Fibroblast of villous mesenchyme (primary cell): ENCODE measurements at places on chromosomes 13 and 19. TPM values are rescaled to one million over a fixed set of nuclear protein-coding genes. Genes with fewer than 3 reads are reported as not detected.

DNA sequence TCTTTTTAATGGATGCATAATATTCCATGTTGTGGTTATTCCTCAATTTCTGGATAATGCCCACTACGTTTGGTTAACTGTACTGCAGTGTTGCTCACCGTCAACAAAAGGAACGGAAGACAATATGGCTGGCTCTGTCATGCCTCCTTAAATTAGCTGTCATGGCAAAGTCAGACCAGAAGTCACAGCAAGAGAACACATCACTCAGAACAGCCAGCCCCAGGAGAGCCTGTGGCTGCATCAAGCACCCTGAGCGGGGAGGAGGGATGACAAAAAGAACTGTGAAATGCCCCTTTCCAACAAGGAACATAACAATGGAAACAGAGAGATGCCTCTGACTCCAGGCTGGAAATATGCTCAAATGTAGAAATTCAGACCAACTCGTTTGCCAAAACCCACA is 366.0 kb upstream of the ZNF507 start:
- DNase-seq, result no peak

DNA sequence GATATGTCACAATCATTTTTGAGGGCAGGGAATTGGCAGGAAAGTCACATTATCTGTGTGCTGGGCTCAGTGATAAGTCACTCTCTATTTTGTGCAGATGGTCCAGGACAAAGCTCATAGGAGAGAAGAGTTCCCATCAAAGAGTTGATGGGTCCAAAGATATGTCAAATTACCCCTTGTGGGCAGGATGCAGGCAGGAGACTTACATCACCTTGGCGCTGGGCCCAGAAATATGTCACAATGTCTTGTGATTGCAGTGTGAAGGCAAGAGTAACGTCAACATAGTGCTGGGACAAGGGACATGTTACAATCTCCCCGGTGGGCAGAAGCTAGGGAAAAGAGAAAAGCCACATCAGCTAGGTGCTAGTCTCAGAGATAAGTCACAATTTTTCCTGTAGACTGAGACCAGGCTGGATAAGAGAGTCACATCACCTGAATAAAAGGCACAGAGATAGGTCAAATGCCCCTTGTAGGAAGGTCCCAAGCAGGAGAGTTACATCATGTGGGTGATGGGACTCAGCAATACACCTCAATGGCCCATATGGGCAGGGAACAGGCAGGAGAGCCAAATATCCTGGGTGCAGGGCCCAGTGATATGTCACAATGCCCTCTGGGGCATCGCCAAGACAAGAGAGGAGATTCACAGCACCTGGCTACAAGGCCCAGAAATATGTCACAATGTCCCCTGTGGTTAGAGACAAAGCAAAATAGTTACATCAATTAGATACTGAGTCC is 47.9 kb downstream of the ZNF99 start:
- DNase-seq, result no peak

The COL5A3 gene
- 5.6 and 10.6 TPM in 2 replicates for total RNA-seq

GRCh38 chr13:63208826-63209225 is 1793.2 kb upstream of the PCDH20 start:
- DNase-seq, result no peak

DNA sequence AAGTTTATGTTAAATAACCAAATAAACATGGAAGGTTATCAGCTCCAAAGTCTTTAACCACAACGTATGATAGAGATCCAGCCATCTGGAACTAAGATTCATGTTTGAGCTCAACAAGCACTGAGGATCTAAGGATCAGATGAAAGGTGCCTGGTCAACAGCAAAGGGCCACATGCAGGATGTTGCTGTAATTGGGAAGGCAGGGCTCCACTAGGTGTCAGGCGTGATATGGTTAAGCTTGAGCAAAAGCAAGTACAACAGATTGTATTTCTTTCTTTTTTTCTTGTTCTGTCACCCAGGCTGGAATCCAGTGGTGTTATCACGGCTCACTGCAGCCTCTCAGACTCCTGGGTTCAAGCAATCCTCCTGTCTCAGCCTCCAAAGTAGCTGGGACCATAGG is 12.0 kb downstream of the EBPL start:
- DNase-seq, result peak; percentile 83

The ZNF536 gene
- total RNA-seq, result not detected in 2 replicates

DNA sequence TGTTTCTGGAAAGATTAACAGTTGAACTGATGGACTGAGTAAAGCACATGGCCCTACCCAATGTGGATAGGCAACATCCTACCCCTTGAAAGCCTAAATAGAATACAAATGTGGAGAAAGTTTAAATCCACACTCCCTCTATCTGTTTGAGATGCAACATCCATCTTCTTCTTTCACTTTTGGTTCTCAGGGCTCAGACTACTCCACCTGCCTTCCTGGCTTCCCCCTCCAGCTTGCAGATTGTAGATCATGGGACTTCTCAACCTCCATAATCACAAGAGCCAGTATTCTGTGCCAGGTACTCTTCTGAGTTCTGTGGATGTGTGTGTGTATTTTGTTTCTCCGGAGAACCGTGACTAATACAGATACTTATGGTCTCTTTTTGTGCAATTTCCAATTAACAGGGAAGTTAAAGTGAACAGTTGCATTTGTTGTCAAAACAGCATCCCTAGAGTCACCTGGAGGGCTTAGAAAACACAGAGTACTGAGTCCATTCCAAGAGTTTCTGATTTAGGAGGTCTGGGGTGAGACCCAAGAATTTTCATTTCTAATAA is 590.3 kb upstream of the MIR17HG start:
- DNase-seq, result peak; percentile 31

DNA sequence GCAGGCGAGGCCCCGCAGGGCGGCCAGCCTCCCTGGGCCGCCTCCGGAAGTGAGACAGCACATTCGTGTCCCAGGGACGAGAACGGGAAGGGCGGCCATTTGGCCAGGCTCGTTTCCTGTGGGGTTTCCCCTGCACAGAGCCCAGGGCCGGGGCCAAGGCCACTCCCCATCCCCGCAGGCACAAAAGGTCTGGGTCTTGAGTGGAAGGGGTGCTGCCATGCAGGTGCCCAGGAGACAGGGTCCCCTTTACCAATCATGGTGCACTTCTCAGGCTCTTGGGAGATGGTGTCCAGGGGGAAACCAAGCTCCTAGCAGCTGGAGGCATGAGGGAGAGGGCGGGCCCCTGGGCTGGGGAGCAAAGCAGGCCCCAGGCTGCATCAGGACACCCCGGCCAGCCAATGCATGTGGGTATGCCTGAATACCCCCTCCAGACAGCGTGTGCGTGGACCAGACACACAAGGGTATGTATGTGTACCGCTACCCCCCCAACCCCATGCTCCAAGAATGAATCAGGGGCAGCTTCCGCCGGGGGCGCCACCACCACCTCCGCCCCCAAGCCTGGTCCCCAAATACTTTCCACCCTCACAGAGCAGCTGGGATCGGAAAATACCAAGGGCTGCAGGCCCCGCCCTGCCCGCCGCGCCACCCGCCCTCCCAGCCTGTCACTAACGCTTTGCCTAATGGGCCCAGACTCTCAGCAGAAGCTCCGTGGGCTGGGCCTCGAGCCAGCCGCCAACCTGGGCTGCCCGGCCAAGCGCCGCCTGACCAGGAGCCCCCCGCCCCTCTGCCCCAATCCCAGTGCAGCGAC is 37.6 kb upstream of the NANOS3 start:
- peak; percentile 83 for DNase-seq

GRCh38 chr19:55058781-55059610 is 4.0 kb downstream of the RDH13 start:
- DNase-seq, result no peak

DNA sequence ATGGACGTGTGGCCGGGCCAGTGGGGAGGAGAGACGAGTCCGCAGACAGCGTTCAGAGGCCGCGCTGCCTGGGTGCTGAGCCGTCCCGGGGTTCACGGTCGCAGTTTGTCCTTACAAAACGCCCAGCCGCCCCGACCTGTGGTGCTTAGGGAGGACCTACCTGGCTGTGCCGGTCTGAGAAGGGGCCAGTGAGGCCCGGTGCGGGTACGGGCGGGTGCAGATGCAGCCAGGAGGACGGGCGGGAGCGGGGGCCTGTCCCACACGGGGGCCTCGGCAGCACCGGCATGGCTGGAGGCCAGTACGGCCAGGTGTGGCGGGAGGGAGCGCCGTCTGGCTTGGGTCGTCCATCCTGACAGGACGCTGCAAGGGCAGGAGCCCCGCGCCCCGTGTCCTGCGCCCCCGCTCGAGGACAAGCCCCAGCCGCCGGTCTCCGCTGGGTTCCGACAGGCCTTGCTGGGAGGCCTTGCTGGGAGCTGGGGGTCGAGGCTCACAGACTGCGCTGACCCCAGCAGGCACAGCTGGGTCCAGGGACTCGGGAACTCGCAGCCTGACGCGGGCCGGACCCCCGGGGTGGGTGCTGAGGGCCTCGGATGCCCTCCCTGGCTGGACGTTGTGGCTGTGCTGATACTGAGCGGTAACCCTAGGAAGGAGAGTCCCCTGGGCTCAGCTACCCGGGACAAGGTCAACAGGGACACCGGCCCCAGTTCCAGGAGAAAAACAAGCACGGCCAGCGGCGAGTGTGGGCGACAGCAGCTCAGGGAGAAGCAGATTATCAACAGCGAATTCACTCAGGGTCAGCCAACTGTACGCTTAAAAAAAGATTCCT is 5.3 kb upstream of the PROZ start:
- DNase-seq, result peak; percentile 22

The FFAR1 gene
- total RNA-seq, result not detected in 2 replicates

DNA sequence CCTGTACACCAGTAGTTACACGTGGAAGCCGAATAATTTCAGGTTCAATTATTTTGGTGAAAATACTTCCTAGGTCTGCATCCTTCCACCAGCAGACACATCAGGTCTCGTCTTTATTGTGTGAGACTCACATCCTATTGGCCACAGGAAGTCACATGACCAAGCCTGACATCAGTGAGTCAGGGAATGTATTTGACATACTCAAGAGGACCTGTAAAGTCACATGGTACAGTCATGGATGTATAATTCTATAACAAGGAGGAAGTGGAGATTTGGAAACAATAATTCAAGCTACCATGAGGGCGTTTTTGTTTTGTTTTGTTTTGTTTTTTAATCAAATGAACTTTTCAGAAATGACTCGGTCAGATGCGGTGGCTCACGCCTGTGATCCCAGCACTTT is 9.3 kb upstream of the HIF3A start:
- DNase-seq, result peak; percentile 37

- no peak for DNase-seq
These were observed 813 bp downstream of the ZNF562 start for GRCh38 chr19:9673912-9674662.

DNA sequence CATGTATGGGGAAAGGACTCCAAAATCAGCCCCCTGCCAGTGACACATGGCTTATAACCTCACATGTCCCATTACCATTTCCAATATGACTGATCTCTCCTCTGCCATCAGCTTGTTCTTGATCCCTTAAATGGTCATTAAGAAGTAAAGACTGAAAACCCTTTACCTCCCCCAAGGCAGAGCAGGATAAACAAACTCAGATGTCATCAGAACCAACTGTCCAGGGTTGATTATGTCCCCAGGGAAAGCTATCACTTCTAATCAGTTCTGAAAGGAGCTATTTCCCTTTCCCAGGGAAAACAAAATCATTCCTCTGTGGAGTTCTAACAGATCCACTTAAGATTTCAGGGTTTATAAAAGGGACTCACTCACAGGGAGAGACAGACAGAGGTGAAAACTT is 350.9 kb downstream of the SUCLA2 start:
- DNase-seq, result no peak

- no peak for DNase-seq
These were observed 77.0 kb downstream of the KDM4B start for GRCh38 chr19:5045956-5046338.

- DNase-seq, result no peak
These were observed 722.2 kb upstream of the PCDH20 start for GRCh38 chr13:62137629-62138405.

DNA sequence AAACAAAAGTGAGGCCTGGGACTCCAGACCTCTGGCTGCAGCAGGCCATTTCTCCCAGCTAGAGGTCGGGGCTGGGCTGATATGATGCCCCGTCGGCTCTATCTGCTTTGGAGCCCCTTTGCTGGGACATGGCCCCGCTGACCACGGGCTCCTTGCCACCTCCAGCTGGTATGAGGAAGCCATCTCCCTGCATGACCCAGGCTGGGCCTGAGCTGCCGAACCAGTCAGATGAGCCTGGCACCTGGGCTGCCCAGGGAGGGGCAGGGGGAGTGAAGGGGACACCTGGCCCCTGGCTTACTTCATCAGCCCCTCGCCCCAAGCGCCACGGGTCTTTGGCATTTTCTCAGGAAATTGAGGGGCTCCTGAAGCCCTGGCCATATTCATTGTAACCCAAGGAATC is 7.8 kb downstream of the ZSWIM4 start:
- DNase-seq, result no peak

DNA sequence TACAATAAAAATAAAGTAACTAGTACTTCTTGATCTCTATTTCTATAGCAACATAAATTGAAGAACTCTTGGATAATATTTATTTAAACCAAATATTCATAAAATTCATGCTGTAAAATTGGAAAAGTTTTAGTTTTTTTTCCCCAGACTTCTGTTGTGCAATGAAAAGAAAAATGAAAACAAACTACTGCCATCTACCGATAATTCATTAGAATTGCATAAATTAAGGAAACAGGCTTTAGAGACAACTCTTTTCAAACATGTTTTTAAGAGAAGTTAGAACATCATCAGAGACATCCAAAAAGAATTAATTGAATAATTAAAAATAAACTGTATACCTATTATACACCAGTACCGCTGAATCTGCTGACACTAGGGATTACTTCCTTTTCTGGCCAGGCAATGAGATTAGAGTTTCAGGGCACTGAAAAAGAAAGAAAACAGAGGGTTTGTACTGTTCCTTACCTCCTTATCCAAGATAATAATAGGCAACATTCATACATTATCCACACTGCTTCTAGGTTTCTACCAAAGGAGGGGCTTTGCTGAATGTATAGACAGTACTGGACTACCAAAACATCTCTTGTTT is 4.9 kb downstream of the CCDC122 start:
- DNase-seq, result peak; percentile 52

GRCh38 chr13:53010374-53011105 is 18.1 kb upstream of the OLFM4 start:
- DNase-seq, result no peak
